Dermis microvascular lymphatic vessel endothelial cell (primary cell): ENCODE measurements at places on chromosomes 7 and 10.

DNA sequence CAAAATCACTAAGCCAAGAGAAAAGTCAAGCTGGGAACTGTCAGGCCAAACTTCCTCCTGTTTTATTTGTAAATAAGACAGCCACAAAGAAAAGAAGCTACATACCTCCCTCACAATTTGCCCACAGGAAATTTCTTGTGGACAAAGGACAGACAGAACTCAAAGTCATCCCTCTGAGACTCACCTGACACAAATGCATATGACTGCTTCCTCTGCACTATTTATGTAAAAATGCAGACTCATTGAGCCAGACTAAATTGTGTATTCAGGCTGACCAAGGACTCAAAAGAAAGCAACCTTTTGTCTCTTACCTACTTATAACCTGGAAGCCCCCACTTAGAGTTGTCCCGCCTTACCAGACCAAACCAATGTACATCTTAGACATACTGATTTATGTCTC is 11.8 kb downstream of the TOMM7 start:
- DNase-seq = no peak

DNA sequence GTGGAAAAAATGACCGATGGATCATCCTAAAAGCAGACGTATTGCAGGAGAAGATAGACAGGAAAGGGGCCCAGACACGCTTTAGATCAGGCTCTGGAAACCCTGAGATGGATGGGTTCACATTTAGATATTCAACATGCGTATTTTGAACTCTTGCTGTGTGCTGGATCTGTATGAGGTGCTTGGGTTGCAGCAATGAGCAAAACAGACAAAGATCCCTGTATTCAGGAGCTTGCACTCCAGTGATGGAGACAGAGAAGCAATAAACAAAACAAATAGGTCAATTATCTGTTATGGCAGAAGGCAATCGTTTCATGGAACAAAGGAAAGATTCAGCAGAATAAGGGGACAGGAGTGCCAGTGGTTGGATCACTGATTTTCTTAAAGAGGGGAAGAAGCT is 201.9 kb upstream of the AGK start:
- no peak for DNase-seq

DNA sequence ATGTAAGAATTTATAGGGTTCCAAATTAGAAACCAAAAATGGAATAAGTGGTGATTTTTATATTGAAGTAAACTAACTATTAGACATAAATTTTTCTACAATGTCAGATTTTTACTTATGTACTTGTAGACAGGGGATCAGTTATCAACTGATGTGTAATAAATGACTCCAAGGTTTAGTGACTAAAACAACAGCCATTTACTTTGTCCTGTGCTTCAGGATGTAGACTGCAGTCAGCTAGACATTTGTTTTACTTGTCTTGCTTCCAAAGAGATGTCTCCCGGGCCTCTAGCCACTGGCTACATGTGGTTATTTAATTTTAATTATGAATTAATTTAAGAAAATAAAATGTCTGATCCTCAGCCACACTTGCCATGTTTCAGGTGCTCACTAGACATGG is 249.7 kb upstream of the IGFBP3 start:
- DNase-seq = no peak

DNA sequence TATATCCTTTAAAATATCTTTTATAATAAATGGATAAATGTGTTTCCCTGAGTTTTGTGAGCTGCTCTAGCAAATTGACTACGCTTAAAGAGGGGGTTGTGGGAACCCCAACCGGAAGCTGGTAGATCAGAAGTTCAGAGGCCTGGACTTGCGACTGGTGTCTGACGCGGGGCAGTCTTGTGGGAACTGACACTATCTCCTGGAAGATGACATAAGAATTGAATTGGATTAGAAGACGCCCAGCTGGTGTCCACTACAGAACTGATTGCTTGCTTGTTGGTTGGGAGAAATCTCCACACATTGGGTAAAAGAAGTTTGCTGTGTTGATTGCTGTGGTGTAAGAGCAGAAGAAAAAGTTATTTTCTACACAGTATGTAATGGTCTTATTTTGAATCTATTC is 51.1 kb upstream of the AHR start:
- DNase-seq = no peak

DNA sequence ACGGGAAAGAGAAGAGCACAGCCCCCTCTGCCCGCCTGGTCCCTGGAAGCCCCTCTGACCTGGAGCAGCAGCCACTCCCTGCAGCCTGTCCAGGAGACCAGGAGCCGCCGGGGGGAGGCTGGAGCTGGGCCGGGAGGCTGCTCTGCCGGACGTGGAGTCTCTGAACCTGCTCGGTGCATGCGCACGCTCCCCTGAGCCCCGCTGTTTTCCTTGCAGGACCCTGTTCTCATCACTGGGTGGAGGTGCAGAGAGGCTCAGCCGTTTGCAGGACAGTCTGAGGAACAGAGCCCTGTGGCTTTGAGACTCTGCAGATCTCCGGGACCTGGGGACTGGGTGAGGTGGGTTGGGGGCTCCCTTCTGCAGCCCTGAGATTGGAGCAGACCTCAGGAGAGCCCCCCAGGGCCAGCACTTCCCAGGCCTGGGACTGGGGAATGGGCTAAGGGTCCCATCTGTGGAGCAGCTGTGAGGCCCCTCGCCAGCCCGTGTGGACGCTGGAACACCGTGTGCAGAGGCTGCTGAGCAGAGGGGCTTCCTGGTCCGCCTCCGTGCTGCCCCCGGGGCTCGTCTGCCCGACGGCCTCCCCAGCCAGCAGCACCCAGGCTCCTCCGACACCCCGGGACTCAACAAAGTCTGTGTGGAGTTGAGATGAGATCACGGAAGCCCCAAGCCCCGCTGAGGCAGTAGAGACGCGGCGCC is 48.5 kb upstream of the ADGRA1 start:
- no peak for DNase-seq
